Upper lobe of left lung (tissue), 6 donors: ENCODE measurements at places on chromosomes 5 and 9.

GRCh38 chr9:95193067-95193466 lies 124.4 kb downstream of the FANCC start:
- DNase-seq, result no peak

DNA sequence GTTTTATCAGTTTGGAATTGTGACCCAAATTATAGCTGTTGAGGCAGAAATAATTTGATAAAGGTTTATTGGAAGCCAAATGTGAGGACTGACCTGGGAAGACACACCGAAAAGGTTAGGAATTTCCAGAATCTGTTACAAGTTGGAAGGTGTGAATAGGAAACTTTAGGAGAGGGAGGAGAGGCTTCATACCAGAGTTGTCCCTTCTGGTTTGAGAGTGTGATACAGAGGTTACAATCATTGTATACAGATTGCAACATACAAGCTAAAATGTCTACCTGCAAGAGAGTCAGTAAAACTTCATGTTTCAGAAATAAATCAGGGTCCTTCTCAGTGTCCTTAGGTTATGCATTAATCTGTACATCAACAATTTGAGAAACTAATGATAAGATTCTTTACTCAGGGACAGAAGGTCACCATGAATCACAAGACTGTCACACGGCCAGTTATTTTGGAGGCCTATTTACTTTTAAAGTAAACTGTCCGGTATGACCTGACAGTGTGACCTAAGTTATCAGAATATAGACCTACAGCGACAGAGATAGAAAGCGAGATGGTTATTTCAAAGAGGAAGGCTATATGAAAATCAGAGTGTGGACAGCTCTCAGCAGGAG lies 204.9 kb upstream of the CTNND2 start:
- no peak for DNase-seq

- DNase-seq, result no peak
These were observed 1.1 kb upstream of the DNAJC21 start for GRCh38 chr5:34928267-34928666.

DNA sequence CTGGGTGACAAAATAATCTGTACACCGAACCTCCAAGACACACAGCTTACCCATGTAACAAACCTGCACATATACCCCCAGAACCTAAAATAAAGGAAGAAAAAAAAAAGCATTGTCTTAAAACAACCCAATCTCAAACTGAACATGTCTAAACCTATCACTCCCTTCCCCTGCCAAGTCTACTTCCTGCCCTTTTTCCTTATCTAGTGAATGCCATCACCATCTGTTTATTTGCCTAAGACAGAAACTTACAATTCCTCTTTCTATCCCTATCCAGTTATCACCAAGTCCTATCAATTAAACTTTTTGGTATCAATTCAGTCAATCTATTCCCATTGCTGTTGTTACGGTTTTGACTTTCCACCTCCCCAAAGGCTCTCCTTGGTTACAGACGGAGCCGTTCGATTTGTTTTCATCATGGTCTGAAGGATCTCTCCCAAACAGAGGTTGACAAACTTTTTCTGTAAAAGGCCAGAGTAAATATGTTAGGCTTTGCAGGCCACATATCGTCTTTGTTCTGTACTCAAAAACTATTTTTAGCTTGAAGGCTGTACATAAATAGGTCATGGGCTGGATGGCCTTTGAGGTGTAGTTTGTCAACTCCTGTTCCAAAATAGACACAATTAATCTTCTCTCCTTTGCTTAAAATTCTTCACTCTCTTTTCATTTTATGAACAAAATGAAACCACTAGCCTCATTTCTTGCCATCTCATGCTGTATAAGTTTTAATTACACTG lies 12.1 kb downstream of the NOL8 start:
- DNase-seq, result no peak

DNA sequence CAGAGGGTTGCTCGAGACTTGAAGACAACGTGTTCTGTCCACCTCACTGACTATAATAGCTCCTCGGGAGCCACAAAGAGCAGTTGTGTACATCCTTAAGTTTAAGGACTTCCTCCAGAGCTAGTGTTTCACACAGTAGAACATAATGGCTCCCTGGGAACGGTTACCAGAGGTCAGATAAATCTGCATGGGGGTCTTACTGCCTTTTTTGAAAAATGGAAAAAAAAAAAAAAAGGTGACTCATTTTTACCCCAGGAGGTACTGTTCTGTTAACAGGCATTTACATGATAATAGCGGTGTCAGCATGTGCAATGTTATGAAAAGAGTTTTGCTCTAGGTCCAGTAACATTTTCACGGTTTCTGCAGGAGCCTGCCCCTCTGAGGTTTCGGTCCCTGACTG lies 498.9 kb upstream of the WWC1 start:
- no peak for DNase-seq
